ENCODE measurements at places on chromosomes 5 and 9.

- DNase-seq = no peak
These were observed 75.0 kb downstream of the CAVIN4 start for GRCh38 chr9:100652850-100653249.

DNA sequence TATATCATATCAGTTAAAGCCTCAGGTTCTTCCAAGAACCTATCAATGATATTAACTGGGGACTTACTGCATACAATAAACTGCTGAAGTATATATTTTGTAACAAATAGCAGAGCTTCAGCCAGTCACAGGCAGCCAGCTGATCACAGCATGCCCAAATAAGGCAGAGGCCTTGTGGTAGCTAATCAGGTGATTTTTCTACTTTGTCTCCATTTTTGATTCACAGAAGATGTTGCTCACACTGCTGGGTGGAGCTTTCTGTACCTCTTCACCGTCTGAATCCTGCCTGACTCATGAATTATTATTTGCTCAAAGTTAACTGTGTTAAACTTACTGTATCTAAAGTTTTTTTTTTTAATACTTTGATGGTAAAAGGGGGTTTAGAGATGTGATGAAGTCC lies 357.4 kb downstream of the PSAT1 start:
- DNase-seq = no peak

- no peak for DNase-seq
These were observed 65.7 kb downstream of the EFNA5 start for GRCh38 chr5:107604990-107605389.

- no peak for DNase-seq
These were observed 64.5 kb downstream of the ENTREP1 start for GRCh38 chr9:69389437-69389995.

GRCh38 chr9:68546596-68547390 lies 6.1 kb upstream of the TMEM252 start:
- DNase-seq = no peak

- DNase-seq = no peak
These were observed 30.9 kb upstream of the CEP72 start for GRCh38 chr5:581266-581665.

DNA sequence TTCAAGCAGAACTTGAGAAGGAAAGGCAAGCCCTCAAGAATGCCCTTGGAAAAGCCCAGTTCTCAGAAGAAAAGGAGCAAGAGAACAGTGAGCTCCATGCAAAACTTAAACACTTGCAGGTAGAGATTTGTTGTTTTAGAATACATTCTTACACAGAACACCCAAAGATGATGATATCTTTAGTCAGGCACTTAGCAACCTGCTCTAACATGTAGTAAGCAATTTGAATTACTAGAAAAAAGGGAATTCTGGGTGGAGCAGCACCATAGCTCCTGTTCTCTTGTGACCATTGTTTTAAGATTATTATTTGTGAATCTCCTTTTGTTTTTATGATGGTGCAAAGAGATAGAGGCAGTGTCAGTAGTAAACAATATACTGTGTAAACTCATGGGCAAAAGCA lies 63.1 kb downstream of the RAB14 start:
- DNase-seq = no peak

- DNase-seq = no peak
These were observed 3.4 kb upstream of the CTSL start for GRCh38 chr9:87722393-87723088.

DNA sequence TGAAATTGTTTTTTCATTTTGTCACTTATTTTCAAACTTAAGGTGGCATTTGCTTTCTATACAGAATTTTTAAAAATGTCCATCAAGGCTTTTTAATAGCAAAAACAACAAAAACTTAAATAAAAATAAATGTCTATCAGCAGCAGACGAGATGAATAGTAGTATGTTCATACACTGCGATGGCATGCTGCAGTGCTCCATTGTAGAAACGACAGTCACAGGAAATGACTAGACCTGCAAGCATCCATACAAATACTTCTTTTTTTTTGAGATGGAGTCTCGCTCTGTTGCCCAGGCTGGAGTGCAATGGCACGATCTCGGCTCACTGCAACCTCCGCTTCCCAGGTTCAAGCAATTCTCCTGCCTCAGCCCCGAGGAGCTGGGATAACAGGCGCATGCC lies 41.4 kb downstream of the COL23A1 start:
- no peak for DNase-seq

GRCh38 chr9:8297047-8297446 lies 497.5 kb upstream of the DMAC1 start:
- no peak for DNase-seq

- no peak for DNase-seq
These were observed 101.2 kb downstream of the NLN start for GRCh38 chr5:65823204-65823603.

GRCh38 chr9:132242621-132243155 lies 80.8 kb downstream of the NTNG2 start:
- no peak for DNase-seq

- DNase-seq = no peak
These were observed 603.9 kb downstream of the CDH12 start for GRCh38 chr5:22249209-22249729.

GRCh38 chr5:179803651-179804554 lies 2.8 kb downstream of the MGAT4B start:
- no peak for DNase-seq

DNA sequence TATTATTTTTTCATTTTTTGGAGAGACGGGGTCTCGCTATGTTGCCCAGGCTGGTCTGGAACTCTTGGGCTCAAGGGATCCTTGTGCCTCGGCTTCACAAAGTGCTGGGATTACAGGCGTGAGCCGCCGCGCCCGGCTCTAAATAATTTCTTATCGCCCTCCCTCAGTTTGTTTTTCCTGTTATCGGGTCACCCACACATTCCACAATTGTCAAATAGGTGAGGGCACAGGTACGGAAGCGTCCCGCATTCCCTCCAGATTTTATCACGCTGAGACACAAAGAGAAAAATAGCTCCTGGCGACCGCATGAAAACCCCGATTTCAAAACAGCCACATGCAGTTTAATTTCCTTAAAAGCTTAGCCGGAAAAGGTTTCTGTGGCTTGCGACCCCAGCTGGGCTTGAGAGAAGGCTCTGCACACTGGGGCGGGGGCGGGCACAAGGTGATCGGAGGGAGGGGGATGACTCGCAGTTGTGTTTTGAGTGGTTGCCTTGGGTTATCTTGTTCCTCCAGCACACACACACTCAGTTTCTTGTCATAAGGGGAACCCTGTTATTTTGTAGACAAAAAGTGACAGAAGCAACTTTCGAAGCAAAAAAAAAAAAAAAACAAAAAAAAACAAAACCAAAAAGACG lies 717 bp upstream of the IQGAP2 start:
- DNase-seq = no peak

DNA sequence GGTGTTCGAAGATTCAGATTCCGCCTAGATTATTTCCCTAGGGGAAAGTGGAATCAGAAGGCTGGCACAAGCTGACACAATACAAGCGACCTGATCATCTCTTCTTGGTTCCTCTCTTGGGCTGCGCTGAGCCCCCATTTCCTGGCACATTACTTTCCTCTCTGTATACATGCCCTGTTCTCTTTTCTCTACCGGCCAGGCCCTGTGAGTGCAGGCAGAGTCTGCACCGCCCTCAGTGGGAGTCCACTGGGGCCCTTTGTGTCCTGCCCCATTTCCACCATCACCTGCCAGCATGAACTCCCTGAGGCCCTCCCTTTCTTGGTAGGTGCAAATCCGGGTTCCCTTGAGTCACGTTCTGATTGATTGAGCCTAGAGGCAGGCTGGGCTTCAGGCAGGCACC lies 287.9 kb downstream of the MSX2 start:
- no peak for DNase-seq

GRCh38 chr9:69170231-69170630 lies 3.8 kb upstream of the TJP2 start:
- no peak for DNase-seq

DNA sequence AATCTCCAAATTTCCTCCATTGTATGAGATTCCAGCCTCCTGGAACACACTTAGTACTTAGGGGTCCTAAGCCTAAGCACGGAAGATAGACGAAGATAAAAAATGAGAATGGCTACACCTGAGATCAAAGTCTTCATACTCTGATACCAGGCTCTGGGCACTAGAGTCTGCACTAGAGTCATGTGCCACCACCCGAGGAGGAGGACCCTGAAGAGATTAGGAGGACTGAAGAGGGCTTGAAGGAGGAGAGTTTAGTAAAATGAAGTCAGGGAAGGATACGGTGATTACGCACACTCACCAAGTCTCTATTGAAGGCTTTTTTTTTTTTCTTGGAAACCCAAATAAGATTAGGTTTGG lies 573 bp upstream of the SPATA24 start:
- no peak for DNase-seq

GRCh38 chr9:130438382-130438981 lies 6.3 kb upstream of the ASS1 start:
- no peak for DNase-seq

- no peak for DNase-seq
These were observed 25.4 kb upstream of the ZSWIM6 start for GRCh38 chr5:61306531-61307131.

DNA sequence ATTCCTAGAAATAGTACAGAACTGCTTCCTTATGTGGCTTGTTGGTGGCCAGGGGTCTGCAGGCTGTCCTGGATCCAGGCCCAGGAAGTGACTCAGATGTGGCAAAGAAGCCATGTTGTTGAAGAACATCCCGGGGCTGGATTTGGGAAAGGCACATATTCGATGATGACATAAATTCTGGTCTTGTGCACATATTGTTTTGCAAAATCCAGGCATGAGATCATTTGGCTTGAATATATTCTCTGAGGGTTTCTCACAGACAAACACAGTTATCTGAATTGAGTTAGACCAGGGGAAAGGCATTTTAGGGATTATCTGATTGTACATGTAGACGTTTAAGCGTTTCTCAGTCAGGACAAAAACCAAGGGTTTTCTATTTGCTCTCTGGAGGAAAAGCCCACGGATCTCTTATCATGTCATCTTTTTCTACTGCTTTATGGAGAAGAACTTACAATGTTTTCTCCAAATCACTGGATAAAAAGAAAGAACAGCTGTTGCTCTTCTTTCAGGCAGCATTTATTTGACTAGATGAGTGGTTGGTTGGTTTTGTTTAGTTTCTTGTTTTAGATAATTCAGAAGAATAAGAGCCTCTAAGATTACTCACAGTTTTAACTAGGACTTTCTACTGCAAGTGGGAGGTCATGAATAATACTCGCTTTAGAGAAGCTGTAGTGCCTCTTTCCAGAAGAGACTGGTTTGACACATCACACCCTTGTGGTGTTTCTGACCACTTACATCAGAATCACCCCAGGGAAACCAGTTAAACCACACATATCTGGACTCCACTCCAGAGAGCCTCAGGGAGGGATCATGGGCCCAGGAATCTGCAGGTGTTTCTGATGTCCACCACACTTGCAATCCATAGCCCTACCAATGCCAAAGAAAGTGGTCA lies 29.5 kb upstream of the LHFPL2 start:
- peak; percentile 93 for DNase-seq

DNA sequence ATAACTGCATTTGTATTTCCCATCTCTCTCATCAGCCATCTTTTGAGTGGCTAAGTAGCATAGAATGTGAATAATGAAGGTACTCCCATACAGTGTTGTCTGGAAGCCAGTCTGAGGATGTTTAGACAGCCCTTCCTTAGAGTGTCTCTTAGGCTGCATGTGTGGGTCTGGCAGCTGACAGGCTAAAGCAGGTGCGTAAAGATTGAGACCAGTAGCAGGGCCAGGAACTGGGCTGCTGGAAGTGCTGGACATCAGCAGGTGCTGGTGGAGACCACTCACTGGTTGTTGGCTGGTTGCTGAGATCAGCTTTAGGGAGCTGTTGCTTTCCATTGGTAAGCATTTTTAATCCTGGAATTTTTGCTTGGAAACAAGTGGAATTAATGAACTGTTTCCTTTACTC lies 197.5 kb downstream of the PCSK5 start:
- DNase-seq = no peak

DNA sequence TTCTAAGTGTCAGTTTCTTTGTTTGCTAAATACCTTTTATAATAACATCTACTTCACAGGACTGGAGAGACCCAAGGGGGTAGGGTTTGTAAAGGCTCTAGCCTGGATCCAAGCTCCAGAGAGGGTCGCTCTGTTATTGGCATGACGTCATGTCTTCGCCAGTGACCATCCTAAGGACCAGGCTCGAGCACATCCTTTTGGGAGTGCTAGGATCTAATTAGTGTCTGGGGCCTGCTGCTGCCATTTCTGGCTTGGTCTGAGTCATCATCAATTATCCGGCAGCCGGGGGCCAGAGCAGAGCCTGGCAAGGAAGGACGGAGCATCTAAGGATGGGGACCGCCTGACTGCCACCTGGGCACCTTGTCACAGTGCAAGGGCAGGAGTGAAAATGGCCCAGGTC lies 153.0 kb downstream of the NSG2 start:
- no peak for DNase-seq

DNA sequence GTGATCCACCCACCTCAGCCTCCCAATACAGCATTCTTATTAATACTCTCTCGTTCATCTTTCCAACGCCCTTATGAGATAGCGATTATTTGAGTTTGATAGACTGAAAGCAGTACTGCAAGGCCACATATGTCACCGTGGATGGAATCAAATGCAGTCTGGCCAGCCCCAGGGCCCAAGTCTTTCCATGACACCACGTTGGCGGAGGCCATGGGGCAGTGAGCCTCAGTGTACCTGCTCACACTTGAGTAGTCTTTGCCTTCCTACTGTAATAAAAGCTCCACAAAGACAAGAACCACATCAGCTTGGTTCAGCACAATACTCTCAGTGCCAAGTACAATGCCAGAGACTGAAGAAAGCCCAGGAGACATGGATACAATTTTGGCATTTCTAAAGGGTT lies 88.5 kb downstream of the TTLL11 start:
- no peak for DNase-seq

GRCh38 chr9:112487799-112488340 lies 1.2 kb downstream of the KIAA1958 start:
- DNase-seq = no peak

GRCh38 chr9:137275588-137276472 lies 1.7 kb upstream of the TOR4A start:
- DNase-seq = no peak

GRCh38 chr9:126514037-126514821 lies 99.5 kb upstream of the LMX1B start:
- DNase-seq = peak; percentile 10

GRCh38 chr5:143080407-143080806 lies 310.2 kb downstream of the ARHGAP26 start:
- DNase-seq = no peak

DNA sequence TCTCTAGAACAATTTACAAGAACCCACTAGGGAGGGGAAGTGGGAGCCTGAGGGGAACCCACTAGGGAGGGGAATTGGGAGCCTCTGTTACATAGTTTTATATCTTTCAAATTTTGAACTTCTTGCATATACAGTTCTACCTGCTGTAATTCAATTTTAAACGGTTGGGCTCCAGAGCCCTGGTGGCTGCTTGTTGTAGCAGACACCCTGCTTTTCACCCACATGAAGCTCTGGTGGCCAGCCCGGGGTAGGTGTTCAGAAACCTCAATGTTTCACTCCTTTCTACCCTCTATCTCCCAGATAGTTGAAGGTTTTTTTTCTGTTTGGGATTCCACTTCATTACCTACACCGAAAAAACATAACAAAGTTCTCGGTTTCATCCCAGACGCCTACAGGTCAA lies 124.4 kb downstream of the TMEM174 start:
- no peak for DNase-seq

GRCh38 chr5:156735477-156735876 lies 114.6 kb upstream of the PPP1R2B start:
- no peak for DNase-seq

GRCh38 chr5:87311405-87312279 lies 44.0 kb downstream of the RASA1 start:
- DNase-seq = no peak

- no peak for DNase-seq
These were observed 34.1 kb downstream of the LAMC3 start for GRCh38 chr9:131043087-131043486.

Data from GM04504 (cell line).